Suppressor macrophage (primary cell): ENCODE measurements at places on chromosomes 13 and 19.

GRCh38 chr19:55688422-55689218, 13.6 kb downstream of the EPN1 start:
- no peak for DNase-seq

DNA sequence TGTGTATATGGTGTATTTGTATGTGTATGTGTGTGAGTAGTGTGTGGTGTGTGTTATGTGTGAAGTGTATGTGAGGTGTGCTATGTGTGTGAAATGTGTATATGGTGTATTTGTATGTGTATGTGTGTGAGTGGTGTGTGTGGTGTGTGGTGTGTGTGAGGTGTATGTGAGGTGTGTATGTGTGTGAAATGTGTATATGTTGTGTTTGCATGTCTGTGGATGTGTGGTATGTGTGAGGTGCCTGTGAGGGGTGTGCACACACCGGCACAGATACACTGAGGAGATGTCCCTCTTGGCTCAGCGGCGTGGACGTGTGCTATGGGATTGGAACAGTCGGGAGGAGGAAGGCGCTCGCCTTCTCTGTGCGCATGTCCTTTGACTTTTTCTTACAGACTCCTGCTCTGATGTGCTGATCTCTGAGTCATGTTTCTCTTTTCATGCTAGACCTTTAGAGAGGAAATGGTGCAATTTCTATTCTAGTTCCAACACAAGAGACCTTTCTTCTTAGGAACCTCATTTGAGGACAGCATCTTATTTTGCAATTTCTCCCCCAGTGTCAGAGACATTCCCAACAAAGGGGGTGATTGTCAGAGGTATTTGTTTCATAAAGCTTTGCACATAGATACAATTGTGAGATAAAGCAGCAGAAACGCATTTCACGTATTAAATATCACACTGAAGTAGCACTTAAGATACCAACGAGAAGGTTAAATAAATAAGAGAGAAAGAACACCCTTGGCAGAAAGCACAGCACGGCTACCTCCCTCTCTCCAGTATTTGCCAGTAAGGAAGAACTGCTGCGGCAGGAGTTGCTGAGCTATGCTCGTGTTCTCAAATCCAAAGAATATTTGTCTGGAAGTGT, 11.3 kb upstream of the TNFRSF19 start:
- DNase-seq, result peak; percentile 72

GRCh38 chr19:50268041-50268440, 61.1 kb downstream of the KCNC3 start:
- no peak for DNase-seq

- DNase-seq, result no peak
These were observed at the start of gene LAIR2 for GRCh38 chr19:54502518-54503048. Gene LAIR2, plus strand, starts transcription at chr19:54502831. Its CDS starts 88 bp downstream, at chr19:54502919.

DNA sequence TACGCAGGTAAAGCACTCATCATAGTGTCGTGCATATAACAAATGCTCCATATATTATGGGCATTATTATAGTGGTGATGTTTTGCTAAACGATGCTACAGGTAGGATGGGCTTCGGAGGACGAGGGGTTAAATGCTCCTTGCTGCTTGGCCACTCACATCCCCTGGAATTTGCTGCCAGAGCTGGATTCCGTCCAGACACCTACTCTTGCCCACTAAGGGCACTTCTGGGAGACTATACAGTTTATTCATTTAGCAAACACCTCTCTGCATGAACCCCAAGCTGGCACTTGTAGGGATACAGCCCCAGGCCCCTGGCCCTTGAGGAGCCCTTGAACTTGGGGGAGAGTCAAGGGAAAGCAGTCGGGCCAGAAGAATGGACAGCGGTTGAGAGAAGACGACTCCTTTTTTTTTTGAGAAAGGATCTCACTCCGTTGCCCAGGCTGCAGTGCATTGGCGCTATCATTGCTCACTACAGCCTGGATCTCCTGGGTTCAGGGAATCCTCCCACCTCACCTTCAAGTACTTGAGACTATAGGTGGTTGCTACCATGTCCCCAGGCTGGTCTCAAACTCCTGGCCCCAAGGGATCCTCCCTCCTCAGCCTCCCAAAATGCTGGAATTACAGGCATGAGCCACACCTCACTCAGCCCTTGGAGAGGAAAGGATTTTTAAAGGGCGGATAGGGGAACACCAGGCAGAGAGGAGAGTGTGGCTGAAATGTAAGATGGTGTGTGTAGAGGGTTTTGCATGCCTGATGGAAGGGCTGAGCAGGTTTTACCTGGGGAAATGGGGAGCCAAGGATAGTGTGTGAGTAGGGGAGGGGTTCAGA, 1.1 kb upstream of the MRPL34 start:
- DNase-seq, result no peak

DNA sequence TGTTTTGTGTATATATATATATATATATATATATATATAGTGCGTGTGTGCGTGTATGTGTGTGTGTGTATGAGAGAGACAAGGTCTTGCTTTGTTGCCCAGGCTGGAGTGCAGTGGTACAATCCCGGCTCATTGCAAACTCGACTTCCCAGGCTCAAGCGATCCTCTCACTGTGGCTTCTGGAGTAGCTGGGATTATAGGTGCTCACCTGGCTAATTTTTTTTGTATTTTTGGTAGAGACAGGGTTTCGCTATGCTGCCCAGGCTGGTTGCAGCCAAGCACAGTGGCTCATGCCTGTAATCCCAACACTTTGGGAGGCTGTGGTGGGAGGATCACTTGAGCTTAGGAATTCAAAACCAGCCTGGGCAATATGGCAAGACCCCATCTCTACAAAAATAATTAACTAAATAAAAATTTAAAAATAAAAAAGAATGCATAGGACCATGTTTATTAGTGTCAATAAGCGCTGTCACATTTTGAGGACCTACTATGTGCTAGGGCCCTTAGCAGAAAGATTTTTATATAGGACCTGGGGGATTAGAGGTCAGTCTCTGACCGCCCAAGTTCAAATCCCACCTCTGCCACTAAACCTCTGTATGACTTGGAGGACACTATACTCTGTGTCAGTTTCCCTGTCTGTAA, 1.8 kb downstream of the PVR start:
- DNase-seq, result no peak

DNA sequence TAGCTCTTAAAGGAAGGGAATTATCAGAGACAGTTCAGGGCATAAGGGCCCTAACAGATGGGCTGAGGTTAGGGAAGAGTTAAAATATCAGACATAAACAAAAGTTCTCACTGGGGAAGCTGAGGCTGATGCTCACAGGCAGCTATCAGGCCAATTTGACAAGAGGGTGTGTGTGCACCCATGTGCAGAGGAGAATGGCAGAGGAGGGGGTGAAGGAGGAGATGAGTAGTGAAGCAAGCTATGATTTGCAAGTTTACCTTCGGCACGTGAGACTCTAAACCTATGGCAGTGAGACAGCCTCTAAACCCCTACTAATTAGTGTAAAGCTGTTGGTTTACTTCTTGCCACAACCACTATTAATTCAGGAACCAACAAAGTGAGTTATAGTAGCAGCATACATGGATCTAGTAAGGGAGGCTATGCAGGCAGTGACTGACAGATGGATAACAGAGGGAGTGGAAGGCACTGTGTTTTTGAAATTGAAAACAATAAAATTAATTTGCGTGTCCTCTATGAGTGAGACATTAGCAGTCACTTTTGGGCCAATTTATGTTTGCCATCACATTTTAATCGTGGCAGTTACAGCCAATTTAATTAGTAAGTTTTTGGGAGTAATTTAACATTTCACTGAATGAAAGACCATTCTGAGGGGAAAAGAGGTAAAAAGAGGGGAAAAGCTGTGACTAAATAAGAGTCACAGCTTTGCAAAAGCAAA, 99.6 kb upstream of the HTR2A start:
- DNase-seq, result no peak
